ENCODE measurements at places on chromosomes 12 and 14. TPM values are rescaled to one million over a fixed set of nuclear protein-coding genes. Genes with fewer than 3 reads are reported as not detected.

- no peak for DNase-seq
Observed at GRCh38 chr14:70832561-70833305, 23.4 kb upstream of the MAP3K9 start.

DNA sequence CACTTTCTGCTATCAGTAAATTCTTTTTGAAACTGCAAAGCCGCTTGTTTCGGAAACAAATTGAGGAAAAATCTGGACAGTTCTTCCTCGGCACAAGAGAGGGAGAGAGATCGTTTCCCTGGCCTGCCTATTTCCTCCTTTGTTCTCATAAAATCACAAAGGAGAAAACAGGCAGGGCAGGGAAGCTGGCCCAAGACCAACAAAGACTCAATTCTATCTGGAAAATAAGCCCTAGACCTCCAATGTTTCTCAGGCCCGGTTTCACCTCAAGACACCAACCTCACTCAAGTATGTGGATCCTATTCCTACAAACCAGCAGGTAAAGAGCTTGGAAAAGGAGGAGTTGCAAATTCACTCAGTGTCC is 19.5 kb downstream of the DICER1 start:
- DNase-seq, result no peak

TAS2R7 gene
- polyA plus RNA-seq, result not detected

KRT72 gene
- polyA plus RNA-seq, result not detected

DNA sequence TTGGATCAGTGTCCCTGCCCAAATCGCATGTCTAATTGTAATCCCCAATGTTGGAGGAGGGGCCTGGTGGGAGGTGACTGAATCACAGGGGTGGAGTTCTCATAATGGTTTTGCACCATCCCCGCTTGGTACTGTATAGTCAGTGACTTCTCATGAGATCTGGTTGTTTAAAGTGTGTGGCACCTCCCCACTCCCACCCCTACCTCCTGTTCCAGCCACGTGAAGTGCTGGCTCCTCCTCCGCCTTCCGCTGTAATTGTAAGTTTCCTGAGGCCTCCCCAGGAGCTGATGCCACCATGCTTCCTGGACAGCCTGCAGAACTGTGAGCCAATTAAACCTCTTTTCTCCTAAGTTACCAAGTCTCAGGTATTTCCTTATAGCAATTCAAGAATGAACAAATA is 67.2 kb downstream of the FERMT2 start:
- no peak for DNase-seq

- no peak for DNase-seq
Observed at GRCh38 chr12:115338566-115339294, 654.8 kb upstream of the TBX3 start.

DNA sequence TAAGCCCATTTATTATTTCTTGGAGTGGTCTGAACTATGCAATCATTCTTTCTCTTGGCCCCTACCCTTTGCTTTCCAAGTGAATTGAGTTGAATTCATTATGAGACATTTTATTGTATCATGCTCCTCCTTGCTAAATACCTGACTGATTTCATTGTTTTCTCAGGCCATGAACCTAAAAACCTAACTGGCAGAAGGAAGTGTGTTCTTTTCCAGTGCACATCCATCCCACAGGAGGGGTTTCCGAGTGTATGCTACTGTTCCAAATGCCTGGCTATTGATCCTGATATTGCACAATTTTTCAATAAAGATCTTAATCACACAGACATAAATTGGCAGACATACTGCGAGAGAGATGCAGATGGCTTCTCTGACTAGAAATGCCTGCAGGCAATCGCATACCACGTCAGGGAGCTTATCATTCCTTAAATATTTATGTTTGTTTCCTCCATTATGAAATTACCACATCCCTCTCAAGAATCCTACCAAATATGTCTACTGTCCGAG is 162.2 kb upstream of the EGLN3 start:
- DNase-seq, result no peak

- DNase-seq, result no peak
Observed at GRCh38 chr14:21050597-21050996, 7.0 kb upstream of the RNASE8 start.

DNA sequence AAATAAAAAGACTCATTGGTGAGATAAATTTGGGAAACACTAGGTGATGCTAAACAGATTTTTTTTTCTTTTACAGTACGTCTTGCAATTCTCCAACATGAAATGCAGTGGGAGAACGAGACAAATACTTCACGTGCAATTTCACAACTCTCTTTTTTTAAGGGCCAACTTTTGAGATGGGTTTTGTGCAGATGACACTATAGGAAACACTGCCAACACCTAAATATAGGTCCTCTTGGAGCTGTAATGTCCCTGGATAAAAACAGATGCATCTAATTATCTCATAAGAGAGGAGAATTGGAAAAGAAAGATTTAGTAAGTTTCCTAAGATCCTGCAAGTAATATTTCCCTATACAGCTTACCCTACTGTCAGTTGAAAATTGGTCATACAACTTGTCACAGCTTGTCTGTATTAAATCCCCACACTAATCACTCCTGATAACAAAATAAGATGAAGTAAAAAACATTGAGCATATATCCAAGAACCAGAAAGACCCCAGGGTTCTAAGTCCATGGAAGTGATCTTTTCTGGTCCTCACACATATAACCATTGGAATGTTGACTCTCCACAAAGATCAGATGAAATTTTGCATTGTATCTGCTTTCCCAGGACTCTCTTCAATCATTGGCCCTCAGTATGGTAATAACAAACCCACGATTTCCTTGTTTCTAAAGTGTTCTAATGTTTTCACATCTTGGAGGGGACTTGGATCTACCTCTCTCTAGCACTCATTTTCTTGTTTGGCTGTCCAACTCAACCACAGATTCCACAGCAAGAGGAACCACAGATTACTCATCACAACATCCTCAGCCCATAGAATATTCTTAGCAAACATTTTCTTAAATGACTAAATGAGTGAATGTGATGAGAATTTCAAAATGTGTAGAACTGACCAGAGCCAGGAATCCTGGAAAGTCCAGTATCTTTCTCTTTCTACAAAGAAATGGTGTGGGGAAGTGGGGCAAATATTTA is 769.4 kb upstream of the USP15 start:
- no peak for DNase-seq
